ENCODE measurements at places on chromosomes 3 and 15.

DNA sequence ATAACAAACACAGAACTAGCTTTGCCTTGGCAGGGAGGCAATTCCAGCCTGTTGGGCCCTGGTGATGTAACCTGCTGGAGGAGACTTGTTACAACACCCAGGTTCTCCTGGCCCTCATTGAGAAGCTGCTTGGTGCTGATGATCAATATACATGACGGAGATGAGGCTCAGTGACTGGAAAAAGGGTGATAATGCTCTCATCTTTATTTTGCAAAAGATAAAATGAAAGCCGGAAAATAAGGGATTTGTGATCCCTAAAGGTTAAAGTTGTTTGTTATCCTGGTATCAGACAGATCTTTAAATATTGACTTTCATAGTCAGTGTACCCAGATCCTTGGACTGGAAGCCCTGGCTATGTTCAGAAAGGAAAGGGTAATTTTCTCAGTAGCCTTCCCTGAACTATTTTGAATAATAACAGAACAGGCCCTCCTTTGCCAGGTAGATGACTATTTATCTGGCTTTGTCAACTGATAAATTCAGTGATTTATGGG is 118.9 kb upstream of the MEIS2 start:
- DNase-seq = no peak

- DNase-seq = no peak
These were observed 473.7 kb downstream of the LPP start for GRCh38 chr3:188627652-188628051.

- no peak for DNase-seq
These were observed 159.2 kb upstream of the SLC24A5 start for GRCh38 chr15:47961401-47962090.

DNA sequence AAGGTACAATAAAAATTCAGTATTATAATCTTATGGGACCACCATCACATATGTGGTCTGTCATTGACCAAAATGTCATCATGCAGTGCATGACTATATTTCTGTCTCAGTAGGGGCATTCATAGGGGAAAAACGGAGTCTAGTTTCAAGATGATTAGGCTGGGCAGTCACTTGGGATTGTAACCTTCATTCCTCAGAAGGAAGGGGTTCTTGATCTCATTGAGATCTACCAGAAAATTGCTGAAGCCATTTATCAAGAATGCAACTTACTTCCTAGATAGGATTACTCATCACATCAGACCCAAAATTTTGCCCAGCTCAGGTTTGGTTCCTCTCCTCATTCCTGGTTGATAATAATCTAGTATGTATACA is 37.3 kb downstream of the BTD start:
- DNase-seq = no peak

DNA sequence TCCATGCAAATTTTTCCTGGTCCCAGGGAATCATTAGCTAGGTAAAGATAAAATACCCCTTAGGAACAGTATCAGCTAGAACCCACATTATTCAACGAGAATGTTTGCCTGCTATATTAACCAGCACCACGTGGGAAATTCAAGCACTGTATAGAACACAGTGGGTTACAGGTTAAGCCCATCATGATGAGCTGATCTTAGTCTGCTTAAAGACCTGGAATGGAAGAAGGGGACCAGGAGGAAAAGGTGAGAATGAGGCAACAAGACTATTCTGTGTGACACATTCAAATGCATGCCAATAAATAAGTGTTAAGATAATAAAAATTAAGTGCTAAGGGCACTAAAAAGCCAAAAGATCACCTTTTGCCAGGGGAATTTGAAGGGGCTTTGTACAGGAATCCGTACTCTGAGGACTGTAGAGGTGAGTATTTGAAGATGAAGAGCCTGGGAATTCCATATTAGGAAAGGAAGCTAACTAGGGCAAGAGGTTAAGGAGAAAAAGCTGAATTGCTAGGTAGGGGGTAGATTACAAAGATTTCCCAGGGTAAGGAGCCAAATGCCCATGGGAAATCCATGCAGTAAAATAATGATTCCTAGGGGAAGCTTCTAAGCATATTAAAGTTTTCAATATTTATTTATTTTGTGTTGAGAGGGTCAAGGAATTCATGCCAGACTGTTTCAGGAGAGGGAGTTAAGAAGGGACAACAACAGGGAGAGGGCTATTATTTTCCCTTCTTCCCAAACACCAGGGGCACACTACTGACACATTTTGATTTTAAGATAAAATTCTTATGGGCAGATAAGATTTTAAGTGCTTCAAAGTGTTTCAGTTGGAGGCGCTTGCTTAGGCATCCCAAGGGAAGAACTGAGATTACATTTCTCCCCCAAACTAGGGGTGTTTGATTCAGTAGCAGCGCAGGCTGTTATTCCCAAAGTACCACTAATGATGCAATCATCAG is 2.3 kb upstream of the MED12L start:
- DNase-seq = no peak
